Mesothelial cell of epicardium (in vitro differentiated cells): ENCODE measurements at places on chromosomes 2 and 18.

GRCh38 chr2:8992643-8993042 lies 10.8 kb downstream of the MBOAT2 start:
- no peaks in the 10 kb centered on the region for H3K36me3 ChIP-seq
- no peak overlapping the region for H3K27ac ChIP-seq
- no peak overlapping the region for H3K4me3 ChIP-seq
- H3K27me3 ChIP-seq: no peaks in the 10 kb centered on the region
- no peak for DNase-seq

- no peaks in the 10 kb centered on the region for H3K36me3 ChIP-seq
- peaks cover 27% of the 10 kb centered on the region for H3K4me1 ChIP-seq
These were observed 480.6 kb upstream of the HS6ST1 start for GRCh38 chr2:128799284-128799552.

DNA sequence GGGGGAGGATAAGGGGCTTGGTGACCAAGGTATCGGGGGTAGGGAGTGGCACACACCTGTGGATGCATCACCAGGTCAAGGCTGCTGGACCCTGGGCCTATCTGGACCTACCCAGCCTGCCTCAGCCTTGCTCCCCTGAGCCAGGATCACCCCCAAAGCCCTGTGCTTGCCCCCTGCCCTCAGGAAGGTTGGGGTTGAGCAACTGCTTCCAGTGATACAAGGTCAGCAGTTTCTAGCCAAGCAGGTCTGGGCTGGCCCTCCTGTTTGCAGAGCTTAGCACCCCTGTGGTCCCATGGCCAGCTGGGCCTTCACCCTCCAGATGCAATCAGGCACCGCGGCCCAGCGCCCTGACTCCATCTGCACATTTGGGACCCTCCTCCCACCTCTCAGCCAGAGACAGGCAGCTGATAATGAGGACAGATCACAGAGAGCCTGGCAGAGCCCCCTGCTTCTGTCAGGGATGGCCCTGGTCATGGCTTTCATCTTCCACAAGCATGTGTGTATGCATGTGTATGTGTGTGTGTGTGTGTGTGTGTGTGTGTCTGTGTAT lies 154.6 kb downstream of the TFCP2L1 start:
- H3K36me3 ChIP-seq: no peaks in the 10 kb centered on the region
- peaks cover 10% of the 10 kb centered on the region for H3K27me3 ChIP-seq
- H3K4me1 ChIP-seq: peaks cover 22% of the 10 kb centered on the region
- H3K4me3 ChIP-seq: no peak overlapping the region
- no peak for DNase-seq

DNA sequence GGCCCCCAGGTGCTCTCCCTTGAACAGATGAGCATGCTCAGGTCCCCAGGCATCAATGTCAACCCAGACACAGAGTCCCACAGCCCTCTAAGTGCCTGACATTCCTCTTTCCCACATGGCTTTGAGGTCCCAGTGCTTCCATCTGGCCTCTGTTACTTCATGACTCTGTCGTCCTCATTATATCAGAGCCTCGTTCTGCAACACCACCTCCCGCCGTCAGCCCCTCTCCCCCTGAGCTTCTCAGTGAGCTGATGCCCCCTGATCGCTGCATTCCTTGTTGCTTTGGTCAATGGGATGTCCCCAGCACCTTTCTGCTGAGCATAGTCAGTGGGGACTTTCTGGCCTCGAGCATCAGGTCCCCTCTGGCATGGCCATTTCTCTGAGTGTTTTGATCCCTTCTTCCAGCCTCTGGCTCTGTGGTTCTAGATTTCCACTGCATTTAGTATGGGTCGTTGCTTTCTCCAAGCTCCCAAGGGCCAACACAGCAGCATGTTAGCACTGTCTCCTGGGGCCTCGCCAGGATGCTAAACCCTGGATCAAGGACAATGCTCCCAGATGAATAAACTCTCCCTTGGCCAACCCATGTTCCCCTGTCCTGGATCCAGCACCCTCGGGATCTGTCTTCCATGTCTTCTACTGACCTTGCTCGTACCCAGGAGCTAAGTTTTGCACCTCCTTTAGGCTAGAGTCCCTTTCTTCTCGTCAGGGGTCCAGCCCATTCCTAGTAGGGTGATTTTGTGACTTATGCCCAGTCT lies 143.2 kb upstream of the TWIST2 start:
- H3K36me3 ChIP-seq: no peaks in the 10 kb centered on the region
- DNase-seq: no peak
- no peak overlapping the region for H3K4me3 ChIP-seq
- no peak overlapping the region for H3K27ac ChIP-seq
- peaks cover 9% of the 10 kb centered on the region for H3K4me1 ChIP-seq
